Stimulated activated CD4-positive, alpha-beta T cell treated with anti-CD3 and anti-CD28 coated beads, Interleukin-1b, Interleukin-23, amount 100 ng/mL, for 1 hour (primary cell): ENCODE measurements at places on chromosomes 12 and 14.
A peak's percentile ranks its signal among the peaks of the same experiment; 100 is the strongest.

GRCh38 chr14:77470224-77470870, 12.5 kb downstream of the AHSA1 start:
- DNase-seq: no peak

- DNase-seq: no peak
Observed at GRCh38 chr14:64186231-64187129, 107.7 kb downstream of the ESR2 start.

GRCh38 chr14:54209511-54210250, 187.1 kb upstream of the CDKN3 start:
- DNase-seq: no peak

GRCh38 chr12:108642269-108642870, 8.7 kb upstream of the SELPLG start:
- DNase-seq: no peak

DNA sequence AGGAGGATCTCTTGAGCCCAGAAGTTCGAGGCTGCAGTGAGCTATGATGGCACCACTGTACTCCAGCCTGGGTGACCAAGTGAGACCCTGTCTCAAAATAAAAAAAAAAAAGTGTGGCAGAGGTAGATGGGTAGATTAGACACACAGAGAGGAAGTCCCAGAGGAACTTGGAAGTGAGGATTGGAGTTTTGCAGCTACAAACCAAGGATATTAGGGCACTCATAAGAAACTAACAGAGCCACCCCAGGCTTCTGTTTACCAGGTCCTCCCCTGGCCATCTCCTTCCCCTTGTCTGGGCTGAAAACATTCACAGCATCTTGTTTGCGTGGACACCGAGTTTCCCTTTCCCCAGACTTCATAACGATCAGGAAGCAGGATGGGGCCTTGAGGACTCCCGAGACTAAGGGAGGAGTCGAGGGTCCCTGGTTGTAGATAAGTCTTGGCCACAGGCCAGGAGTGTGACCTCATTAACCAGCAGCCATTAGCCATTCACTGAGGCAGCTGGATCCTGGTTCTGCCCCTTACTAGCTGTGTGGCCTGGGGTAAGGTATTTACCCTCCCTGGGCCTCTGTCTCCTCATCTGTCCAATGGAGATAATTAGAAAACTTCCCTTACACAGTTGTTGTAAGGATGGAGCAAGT, 2.1 kb downstream of the MAP1LC3B2 start:
- no peak for DNase-seq

DNA sequence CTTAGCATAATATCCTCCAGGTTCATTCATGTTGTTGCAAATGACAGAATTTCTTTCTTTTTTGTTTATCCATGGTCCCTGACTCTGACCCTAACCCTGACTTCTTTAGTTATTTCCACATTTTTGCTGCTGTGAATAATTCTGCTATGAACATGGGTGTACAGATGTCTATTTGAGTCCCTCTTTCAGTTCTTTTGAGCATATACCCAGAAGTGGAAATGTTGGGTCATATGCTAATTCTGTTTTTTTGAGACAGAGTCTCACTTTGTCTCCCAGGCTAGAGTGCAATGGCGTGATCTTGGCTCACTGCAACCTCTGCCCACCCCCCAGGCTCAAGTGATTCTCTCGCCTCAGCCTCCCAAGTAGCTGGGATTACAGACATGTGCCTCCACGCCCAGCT, 33.1 kb downstream of the KNTC1 start:
- no peak for DNase-seq

GRCh38 chr12:25401547-25402345, 151.0 kb upstream of the KRAS start:
- DNase-seq: no peak

DNA sequence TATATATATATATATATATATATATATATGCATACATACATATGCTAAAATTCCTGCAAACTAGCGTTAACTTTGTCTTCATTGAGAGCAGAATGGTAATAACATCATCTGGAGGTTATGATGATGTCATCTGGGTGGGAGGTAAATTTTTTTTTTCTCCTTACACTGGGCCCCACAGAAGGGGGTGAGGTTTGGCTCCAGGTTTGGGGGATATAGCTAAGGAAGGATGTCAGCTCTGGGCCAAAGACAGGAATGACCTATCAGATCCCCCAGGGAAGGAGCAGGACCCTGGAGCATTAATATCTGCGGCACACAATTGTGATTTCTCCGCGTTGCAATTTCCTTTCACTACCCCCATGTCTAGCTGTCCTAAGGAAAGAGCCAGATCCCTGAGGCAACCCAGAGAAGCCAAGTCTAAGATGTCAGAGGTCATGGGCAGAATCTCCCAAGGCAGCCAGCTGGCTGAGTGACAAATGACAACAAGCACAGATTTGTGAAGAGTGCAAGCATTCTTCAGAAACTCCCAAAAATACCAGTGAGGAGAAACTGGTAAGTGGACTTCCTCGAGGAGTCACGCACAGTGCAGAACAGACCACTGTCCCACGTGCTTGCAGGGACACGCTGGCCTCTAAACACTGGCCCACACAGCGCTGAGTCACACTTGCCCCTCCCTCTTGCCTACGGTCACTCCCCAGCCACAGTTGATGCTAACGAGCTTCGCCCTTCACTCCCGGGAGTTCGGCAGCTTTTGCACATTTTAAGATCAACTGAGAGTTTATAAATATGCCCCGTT, 9.9 kb downstream of the UBC start:
- DNase-seq: no peak

- no peak for DNase-seq
Observed at GRCh38 chr12:33116284-33116683, 219.7 kb upstream of the PKP2 start.

DNA sequence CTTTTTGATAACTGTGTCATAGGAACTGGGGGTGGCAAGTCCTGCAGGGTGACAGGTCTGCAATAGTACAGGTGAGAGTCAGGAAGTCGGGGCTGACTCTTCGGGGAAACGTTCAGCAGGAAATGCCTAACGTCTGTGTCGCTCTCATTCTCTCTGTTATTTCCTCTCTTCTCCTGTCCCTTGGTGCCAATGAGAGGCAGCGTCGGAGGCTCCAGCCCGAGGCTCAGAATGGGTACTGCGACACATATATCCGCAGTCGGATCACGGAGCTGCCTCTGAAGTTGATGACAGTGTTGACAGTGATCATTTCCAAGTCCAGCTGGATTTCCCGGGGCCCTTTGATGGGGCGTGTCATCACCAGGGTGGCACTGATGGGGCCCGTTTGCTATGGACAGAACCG, 2.7 kb upstream of the TC2N start:
- DNase-seq: peak; percentile 10

GRCh38 chr12:117484901-117485300, 123.5 kb upstream of the NOS1 start:
- DNase-seq: no peak

GRCh38 chr14:22497671-22498093, 91.3 kb downstream of the DAD1 start:
- DNase-seq: no peak

GRCh38 chr14:21026274-21026987, 1.6 kb upstream of the NDRG2 start:
- no peak for DNase-seq

DNA sequence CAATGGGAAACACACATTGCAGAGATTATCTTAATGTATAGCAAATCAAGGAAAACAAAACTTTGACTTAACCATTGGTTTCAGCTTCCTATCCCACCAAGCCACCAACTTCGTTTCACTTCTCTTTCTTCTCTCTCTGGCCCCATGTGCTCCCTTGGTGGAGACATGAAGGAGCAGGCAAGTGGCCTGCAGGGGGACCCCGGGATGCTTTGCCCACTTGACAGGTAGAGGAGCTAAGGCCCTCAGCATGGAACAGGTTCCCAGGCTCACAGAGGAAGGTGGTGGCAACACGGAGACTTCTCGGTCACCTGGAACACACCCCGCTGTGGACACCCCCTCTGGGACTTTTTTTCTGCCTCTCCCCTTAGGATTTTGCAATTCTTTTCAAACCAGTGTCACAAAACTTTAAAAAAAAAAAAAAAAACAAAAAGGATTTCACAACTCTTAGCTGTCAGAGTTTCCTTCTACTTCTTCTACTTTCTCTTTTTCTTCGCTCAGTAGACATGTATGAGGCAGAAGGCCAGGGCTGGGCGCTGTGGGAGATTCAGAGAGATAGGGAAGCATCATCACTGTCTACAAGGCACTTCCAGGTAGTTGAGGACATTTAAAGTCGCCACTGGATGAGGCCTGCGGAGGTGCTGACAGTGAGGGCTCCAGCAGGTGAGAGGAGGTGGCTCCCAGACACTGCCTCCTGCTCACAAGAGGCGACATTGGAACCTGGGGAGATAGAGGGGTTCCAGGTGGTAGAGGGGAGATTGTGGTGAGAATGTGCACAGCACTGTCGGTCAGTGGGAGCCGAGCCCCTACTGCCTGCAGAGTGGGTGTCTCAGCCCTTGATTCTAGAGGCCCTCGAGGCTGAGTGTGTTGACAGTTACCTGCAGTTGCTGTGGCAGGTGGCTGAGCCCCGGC, 119.6 kb downstream of the GCH1 start:
- no peak for DNase-seq

DNA sequence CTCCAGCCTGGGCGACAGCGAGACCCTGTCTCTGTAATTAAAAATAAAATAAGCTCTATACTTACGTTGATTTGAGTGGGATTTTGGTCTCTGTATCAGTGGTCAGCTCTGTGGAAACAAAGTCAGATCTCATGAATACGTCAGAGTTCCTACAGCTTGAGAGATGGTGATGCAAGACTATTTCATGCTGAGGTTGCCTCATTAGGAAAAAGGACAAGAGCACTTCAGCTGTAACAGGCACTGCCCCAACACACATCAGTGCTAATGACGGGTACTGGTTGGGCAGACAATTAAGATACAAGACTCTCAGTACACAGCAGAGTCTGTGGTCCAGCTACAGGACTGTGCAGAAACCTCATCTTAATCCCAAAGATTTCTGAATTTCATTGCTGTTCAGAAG, 246.4 kb upstream of the AMIGO2 start:
- no peak for DNase-seq
